ENCODE measurements at places on chromosomes 6 and 20.

DNA sequence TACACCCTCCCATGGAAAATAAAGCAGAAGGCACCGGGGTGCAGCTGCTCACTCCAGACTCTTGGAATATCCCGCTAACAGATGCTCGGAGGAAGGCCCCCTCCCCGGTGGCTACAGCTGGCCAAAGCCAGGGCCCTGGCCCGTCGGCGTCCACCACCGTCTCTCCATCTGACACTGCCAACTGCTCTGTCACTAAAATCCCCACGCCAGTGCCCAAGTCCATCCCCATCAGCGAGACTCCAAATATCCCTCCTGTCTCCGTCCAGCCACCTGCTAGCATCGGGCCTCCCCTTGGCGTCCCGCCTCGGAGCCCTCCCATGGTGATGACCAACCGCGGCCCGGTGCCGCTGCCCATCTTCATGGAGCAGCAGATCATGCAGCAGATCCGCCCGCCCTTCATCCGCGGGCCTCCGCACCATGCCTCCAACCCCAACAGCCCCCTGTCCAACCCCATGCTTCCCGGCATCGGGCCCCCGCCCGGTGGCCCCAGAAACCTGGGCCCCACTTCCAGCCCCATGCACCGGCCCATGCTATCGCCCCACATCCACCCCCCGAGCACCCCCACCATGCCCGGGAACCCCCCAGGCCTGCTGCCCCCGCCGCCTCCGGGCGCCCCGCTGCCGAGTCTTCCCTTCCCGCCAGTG is 143.9 kb downstream of the SOBP start:
- DNase-seq = no peak

GRCh38 chr6:75196081-75196687 is 9.7 kb downstream of the COL12A1 start:
- DNase-seq = no peak

GRCh38 chr20:63136296-63136695 is 79.6 kb downstream of the YTHDF1 start:
- no peak for DNase-seq

GRCh38 chr6:163916315-163917081 is 502.0 kb downstream of the QKI start:
- DNase-seq = no peak

- DNase-seq = no peak
Measured at GRCh38 chr20:51354769-51355319, 187.7 kb downstream of the NFATC2 start.

Data from vagina (tissue), 2 donors.